Activated naive CD4-positive, alpha-beta T cell (primary cell): ENCODE measurements at places on chromosomes 2 and 18.

DNA sequence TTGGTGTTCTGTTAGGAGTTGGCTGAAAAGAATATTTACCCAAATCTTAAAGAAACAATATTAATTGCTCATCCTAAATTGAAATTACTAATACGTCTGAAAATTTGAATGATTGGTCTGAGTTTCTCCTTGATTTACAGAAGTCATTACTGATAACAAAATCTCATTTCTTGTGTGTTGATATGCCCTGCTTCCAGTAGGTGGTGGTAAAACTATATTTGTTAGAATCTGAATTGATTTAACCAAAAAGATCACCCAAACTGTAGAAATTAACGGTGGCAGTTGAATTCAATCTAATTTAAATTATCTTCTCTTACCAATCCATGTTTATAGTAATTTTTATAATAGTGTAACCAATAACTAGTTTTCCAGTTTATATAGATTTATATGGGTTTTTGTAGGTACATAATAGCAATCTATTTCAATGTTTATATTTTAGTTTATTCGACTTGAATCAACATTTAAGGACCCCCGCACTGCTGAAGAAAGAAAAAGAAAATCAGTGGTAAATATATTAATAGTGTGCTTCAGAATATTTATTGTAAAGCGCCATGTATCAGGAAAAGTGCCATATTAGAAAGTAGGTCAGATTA lies 38.3 kb downstream of the PAPOLG start:
- no peak for DNase-seq

DNA sequence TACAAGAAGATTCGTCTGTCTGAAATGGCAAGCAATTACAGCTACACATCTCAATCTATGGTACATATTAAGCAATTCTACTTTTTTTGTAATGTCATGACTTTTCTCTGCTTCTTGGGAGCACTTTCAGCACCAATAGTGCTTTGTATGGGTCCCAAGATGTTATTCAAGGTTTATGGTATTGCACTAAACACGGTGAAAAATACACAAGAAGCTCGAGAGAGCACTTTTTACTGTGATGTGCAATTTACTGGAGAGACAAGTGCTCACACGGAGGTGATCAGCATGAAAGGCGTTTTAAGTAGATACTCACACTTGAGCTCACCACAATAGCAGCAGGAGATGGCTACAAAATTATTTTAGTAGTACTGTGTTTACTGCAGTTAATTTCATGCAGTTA lies 783.6 kb downstream of the CBLN2 start:
- no peak for DNase-seq

DNA sequence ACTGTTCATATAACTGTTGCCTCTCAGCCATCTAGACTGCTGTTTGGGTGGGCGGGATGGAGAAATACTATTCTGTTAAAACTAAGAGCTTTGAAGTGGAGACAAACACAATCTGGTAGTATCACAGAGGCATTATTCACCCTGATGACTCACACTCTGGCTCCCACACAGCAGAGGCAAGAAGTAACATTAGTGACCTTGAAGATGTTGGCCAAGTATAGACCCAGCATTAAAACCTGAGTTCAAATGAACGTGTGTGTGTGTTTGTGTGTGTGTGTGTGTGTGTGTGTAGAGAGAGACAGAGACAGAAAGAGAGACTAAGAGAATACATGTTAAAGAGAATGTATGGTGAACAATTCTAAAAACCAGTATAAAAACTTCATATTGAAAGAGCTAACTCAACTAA lies 22.5 kb upstream of the ACVR1 start:
- DNase-seq = no peak

- DNase-seq = no peak
These were observed 255.5 kb downstream of the MYO3B start for GRCh38 chr2:170433448-170433847.

DNA sequence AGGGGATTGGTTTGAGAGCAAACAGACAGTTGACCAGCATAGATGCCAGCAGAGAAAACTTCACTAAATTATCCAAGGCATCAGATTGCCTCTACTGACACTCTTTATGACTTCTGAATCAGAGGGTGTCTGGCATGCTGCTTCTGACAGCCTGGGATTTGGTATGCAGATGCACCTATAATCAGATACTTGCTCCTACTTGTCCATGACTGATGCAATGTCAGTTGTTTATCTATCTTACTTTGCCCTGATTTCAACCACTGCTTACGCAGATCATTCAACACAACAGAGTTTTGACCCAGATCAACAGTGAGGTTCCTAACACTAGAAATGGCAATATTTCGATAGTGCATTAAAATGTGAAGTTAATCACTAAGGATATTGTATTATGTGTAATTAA lies 22.6 kb upstream of the CALCRL start:
- DNase-seq = no peak

DNA sequence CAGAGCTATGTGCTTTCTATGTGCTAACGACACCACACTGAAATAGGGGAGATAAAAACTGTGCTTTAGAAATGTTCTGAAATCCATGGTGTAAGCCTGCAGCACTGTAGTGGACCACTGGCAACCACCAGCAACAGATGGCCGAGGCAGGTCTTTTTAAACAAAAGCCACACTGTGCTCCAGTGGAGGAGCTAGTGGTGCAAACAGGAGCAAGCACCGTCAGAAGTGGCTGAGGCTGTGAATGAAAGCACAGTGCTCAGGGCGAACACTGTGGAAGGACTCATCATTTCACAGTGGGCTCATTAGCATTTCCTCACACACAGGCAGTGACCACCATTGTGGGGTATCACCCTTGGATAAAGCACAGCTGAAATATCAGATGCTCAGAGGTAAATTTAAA lies 22.9 kb upstream of the MTX2 start:
- no peak for DNase-seq

- DNase-seq = no peak
These were observed 131.5 kb upstream of the SMAD2 start for GRCh38 chr18:48061781-48062570.

DNA sequence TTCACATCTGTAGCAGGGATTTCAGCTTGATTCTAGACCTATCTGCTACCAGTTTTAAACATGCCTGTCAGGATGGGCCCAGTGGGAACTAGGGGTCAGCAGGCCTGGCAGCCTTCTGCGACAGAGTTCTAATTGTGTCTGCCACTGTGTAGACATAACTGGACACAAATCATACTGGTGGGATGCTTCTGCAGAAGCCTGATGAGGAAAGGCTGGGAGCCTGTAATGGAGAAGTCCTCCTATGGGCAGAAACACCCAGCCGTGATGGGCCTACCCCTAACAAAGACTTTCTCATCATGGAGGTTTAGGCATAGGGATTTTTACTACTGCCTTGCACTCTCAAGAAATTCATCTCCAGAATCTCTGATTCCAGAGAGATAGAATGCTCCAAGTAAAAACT lies 166.9 kb downstream of the PDE11A start:
- DNase-seq = no peak
